ENCODE measurements at places on chromosomes 7 and 10.

DNA sequence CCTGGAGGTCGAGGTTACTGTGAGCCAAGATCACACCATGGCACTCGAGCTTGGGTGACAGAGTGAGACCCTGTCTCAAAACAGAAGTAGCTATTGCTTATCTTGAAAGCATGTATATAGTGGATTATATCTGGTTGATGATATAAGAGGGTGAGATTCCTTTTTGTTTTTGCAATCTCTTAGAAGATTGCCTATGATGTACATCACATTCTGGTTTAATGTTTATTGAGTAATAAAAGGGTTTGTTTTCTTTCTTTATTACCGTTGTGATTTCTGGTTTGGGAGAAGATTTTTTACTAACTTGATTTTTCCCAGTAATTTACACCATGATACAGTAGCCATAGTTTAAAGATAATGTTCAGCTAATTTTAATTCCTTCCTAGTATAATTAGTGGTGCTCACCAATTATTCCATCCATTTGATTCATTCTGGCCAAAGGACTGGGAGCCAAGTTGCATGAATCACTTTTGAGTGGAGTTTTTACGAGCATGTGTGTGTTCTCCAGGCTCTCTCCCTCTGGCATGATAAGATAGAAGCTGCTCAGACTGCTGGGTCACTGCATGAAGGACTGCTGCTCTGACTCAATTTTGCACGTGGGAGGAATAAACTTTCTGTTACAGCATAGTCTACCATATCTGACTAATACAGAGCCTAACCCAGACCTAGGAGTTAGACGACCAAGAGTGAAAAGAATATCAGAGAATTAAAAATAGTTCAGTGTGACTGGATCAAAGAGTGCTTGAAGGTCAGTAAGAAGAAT, 13.5 kb upstream of the TSPAN13 start:
- DNase-seq, result peak; percentile 73

- DNase-seq, result no peak
Observed at GRCh38 chr7:109895536-109895935, 1195.4 kb upstream of the LRRN3 start.

- no peak for DNase-seq
Observed at GRCh38 chr10:43795639-43796038, 147.0 kb upstream of the ZNF32 start.

GRCh38 chr10:17453373-17454091, 863 bp downstream of the ST8SIA6 start:
- no peak for DNase-seq
